ENCODE measurements at places on chromosomes 2 and 18.

DNA sequence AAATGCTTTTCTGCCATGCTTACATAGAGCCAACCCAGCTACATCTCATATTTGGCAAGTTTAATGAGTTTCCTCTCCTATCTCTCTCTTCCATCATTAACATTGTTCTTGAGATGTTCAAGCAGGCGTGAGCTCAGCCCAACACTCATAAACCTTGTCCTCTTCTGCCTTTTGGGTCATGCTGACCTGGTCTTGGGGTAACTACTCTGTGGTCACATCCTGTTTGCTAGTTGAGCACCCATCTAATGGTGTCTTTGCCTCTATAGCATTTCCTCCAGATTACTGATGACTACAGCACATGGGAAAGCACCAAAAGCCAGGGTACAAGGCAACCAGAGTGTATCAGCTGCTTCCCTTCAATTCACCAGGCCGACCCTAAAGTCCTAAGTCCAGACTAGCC, 366.9 kb upstream of the HNRNPA3 start:
- DNase-seq: no peak

- no peak for DNase-seq
Measured at GRCh38 chr2:232438951-232439757, 16.8 kb upstream of the ALPI start.

DNA sequence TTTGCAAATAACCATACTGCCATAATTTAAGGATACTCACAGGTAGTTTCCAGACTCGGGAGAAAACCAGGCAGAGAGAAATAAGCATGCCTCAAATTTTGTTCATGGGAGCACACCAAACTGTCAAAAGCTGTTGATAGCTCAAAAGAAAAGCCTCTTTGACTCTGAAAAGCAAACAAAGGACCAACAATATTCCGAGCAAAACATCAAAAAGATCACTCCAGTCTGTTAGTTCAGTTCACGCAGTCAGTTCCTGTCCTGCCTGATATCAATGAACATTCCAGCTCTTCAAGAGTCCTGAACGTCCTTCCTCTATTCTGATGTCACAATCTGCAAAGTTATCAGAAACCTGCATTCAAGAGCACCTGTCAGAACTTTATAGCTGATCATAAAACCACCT, 78.7 kb downstream of the RRM2 start:
- DNase-seq: no peak

DNA sequence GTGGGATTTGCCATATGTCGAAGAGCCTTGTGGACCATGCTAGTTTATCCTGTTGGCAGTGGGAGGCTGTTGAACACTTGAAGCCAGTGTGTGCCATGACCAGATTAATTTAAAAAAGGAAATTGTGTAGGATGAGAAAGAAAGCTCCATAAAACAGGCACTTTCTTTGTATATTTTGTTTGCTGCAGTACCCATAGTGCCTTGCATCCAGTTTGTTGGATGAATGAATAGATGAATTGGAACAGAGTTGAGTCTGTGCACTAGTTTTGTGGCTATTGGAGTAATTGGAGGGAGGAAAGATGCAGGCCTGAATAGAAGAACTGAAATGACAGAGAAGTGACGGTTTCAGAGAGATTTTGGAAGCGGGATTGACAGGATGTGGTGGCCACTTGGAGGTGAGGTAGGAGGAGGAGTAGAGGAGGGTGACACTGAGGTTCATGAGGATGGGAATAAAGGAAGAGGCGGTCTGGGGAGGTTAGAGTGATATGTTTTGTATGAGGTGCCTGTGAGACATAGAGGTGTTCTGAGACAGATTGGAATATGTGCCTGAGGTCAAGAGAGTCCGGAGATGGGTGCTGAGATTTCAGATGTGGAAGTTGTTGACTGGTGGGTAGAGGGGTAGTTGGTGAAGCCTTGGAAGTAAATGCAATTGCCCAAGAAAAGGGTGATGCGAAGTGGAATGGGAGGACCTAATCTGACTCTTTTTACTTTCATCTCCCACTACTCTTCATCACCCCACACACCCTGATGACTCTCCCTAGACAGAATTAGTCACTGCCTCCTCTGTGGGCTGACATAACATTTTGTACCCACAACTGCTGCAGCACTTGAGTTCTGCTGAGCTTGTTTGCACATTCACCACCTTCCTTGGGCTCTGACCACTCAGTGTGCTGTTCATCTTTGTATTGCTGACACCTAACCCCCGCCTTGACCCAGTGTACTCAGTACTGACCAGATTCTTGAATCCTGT, 5.1 kb downstream of the DGUOK start:
- no peak for DNase-seq

DNA sequence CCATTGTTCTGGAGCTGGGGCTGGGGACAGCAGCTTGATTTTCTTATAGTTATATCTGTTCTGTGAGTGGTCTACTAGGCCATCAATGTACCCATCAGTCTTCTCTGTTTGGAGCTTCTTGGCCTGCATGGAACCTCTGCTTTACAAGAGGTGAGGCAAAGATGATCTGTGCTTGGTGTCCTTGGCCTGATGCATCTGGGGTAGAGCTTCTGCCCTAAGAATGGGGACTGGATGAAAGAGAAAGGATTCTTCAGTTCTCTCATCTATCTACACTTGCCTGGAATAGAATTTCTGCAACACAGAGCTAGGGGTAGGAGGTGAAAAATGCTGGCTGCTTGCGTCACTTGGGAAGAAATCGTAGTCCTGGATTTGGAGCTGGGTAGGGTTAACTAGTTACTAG, 46.2 kb downstream of the ACSL3 start:
- no peak for DNase-seq

DNA sequence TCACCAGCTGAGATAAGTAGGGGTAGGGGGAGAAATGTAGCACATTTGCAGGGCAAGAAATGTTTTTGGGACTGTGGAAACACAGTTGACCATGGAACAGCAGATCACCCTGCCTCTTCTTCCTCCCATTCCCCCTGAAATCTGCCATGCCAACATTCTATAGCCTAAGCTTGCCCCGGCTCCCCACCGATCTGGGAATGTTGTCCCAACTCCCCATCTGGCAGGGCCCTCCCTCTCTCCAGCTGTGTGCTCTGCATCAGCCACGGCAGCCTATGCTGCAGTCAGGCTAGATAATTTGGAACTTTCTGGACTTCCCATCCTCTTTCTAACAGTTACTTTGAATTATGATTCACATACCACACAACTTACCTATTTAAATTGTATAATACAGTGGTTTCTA, 425.1 kb upstream of the RAB6C start:
- DNase-seq: no peak

DNA sequence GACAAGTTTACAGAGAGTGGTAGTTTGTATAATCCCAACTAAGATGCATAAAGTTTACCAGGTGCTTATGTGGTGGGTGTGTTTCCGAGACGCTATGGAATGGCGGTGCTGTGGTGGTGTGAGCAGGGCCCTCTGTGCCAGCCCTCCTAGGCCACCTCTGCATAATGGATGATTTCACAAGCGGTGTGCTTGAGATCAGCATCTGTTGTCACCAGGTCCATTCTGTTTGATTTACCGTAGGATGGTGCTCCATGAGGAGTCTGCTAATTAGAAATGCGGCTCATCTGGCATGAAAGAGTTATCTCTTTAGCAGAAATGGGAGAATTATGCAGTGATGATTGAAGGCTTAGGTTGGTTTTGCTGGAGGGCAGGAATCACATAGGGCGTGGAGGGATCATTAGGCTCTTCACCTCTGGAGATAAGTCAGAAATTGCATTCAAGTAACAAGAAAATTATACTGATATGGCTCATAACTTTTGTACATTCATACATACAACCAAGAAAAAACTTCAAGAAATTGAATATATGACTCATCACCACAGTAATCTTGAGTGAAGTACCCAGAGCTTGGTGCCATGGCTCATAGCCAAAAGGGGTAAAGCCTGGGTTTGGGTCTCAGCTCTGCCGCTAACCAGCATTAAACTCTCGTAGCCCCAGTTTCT, 41.4 kb downstream of the CRIM1 start:
- no peak for DNase-seq
